ENCODE measurements at places on chromosomes 11 and 22.

GRCh38 chr11:58902881-58903280 is 36.4 kb upstream of the GLYATL1 start:
- no peak for DNase-seq

DNA sequence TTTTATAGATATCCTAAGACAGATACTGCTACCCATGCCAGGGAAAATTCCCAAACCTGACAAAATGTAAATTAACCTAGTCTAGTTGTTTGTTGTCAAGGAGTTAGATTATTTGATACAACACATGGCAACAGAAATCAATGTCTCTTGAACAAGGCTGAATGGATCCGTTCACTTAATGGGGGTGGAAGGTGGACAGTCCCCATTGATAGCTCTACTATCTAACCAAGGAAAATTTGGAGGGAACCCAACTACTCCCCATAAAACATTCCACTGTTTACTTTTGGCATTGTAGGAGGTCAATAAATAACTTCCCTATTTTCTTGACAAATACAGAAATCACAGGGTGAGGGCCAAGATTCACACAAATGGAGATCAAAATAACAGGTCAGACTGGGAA is 117.9 kb upstream of the GRIA4 start:
- no peak for DNase-seq

GRCh38 chr11:67644042-67644441 is 4.5 kb upstream of the TBX10 start:
- peak; percentile 34 for DNase-seq

DNA sequence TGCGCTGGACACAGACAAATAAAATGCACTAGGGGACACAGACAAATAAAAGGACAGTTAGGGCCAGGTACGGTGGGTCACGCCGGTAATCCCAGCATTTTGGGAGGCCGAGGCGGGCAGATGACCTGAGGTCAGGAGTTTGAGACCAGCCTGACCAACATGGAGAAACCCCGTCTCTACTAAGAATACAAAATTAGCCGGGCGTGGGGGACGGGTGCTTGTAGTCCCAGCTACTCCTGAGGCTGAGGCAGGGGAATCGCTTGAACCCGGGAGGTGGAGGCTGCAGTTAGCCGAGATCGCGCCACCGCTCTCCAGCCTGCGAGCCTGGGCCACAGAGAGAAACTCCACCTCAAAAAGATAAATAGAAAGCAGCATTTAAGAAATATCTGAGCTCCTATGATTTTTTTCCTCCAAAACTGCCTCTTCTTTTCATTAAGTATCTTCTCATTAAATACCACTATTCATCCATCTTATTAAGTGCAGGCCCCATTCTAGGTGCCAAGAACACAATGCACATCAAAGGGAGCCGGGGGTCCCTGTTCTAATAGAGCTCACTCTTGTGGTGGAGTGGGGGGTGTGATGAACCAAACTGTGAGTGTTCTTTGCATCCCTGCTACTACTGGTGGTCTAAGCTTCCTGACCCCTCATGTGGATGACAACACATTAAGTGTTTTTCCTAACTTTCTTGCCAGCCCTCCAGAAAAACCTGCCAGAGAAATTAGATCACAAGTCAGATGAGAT is 766 bp upstream of the ZNHIT2 start:
- DNase-seq: no peak

DNA sequence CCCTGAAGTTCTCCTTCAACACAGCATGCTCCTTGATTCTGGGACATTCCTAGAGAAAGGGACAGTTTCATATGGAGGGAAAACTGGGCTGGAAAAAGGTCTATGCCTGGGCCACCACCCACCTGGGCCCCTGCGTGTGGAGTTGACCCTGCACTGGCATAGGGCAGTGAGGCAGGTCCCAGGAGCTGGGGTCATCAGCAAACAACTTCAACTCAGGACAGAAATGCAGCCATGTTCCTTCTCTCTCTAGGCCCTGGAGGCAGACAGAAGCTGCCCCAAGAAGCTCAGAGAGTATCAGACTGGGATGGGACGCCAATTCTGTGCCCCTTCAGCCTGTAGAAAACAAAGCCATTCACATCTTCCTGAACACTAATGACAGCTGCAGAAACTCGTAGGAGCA is 34.9 kb downstream of the RTL6 start:
- no peak for DNase-seq

DNA sequence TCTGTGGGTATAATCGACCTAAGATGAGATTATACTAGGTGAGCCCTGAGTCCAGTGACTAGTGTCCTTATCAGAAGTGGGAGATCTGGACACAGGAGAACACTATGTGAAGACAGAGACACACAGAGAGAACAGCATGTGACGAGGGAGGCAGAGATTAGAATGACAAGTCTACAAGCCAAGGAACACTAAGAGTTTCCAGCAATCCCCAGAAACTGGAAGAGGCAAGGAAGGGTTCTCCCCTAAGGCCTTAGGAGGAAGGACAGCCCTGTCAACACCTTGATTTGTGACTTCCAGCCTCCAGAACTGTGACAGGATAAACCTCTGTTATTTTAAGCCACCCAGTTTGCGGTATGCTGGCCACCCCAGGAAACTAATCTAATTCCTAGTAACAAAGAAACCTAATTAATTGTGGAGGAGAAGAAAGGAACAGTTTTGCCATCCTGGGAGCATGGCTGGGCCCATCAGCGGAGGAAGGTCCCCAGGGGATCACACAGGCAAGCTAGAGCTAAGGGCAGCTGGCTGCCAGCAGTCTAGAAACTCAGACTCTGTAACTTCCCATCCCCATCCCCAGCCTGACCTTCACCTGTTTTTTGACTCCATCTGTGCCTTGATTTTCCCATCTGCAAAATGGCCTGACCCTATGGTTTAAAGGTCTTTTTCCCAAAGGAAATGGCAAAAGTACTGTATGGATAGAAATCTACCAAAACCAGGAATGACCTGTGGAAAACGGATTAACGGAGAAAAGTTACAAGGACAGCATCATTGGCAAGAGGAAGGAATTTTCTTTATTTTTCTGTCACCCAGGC is 10.3 kb upstream of the THOC5 start:
- DNase-seq: no peak
